Neural crest cell (in vitro differentiated cells): ENCODE measurements at places on chromosomes 2 and 18. TPM values are rescaled to one million over a fixed set of nuclear protein-coding genes. Genes with fewer than 3 reads are reported as not detected.

DNA sequence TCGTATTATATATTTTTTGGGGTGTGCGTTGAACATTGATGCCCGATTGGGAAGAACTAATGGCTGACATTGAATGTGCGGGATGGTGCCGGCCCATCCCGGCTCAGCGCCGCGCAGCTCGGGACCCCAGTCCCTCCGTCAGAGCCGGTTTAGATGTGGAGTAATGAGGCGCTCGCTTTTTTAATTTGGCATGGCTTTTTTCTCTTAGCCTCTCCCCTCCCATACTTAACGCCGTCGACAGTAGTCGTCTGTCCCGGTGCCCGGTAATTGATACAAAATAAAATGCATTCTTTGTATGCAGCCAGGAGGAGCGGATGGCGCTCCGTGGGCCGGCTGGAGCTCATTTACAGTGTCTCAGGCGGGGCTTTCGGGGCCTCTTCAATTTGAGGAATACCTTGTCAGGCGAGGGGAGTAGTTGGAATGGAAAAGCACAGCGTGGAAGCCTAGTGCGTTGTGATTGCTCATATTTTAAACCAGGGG lies 209.2 kb downstream of the GBX2 start:
- peaks cover 12% of the 10 kb centered on the region for H3K36me3 ChIP-seq
- no peak overlapping the region for H3K4me3 ChIP-seq
- H3K27me3 ChIP-seq, result no peaks in the 10 kb centered on the region
- H3K27ac ChIP-seq, result no peak overlapping the region
- peaks cover 23% of the 10 kb centered on the region for H3K4me1 ChIP-seq

DNA sequence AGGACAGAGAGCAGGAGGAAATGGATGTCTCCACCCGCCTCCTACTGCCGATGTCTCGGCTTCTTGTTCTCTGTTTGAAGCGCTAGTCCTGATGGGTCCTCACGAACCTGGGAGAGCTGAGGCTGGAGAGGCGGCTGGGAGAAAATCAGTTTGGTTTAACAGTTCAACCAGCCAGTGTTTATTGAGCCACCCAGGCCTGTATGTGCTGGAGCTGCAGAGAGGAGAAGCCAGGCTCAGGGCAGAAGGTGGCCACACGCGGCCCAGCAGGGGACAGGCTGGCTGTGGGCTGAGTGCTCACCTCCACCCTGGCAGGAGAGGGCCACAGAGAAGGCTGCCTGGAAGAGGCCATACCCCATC lies 202.1 kb downstream of the CYP26B1 start:
- H3K4me3 ChIP-seq, result no peak overlapping the region
- peaks cover 4% of the 10 kb centered on the region for H3K4me1 ChIP-seq
- H3K27ac ChIP-seq, result no peak overlapping the region
- no peak for DNase-seq
- H3K36me3 ChIP-seq, result no peaks in the 10 kb centered on the region

DNA sequence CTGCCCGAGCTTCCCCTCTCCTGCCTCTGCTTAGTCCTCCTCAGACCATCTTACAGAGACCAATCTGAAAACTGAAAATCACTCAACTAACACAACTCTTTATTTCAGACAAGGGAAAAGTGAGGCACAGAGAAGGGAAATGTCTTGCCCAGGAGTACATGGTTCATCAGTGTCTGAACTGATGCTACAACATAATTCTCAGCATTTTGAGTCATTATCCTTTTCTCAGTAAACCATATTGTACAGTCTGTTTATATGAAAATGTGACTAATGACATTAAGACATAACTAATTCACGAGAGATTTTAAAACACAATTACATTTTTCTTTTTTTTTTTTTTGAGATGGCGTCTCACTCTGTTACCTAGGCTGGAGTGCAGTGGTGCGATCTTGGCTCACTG lies 62.7 kb downstream of the ITSN2 start:
- peaks cover 28% of the 10 kb centered on the region for H3K36me3 ChIP-seq
- no peak overlapping the region for H3K4me3 ChIP-seq
- no peak for DNase-seq
- H3K27ac ChIP-seq, result no peak overlapping the region
- no peaks in the 10 kb centered on the region for H3K4me1 ChIP-seq

DNA sequence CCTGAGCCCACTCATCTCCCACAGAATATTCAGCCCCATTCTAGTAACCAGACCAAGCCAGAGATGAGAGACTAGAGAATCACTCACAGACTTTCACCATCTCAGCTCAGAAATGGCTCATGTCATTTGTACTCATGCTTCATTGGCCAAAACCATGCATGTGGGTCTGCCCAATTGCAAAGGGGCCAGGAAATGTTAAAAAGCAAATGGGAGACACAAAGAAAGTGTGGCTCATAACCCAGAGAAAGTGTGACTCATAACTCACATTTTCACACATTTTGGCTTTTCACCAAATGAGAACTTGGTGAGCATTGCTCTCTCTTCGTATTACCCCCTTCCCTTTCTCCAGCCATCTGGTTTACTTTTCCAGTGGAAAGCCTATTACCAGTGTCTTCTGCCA lies 66.2 kb downstream of the MDH1 start:
- H3K4me3 ChIP-seq, result no peak overlapping the region
- no peak overlapping the region for H3K27ac ChIP-seq
- no peaks in the 10 kb centered on the region for H3K4me1 ChIP-seq

- H3K27ac ChIP-seq, result no peak overlapping the region
- no peaks in the 10 kb centered on the region for H3K4me1 ChIP-seq
- H3K27me3 ChIP-seq, result peaks cover 28% of the 10 kb centered on the region
- H3K4me3 ChIP-seq, result no peak overlapping the region
Observed at GRCh38 chr2:130300258-130300969, 42.3 kb upstream of the IMP4 start.

DNA sequence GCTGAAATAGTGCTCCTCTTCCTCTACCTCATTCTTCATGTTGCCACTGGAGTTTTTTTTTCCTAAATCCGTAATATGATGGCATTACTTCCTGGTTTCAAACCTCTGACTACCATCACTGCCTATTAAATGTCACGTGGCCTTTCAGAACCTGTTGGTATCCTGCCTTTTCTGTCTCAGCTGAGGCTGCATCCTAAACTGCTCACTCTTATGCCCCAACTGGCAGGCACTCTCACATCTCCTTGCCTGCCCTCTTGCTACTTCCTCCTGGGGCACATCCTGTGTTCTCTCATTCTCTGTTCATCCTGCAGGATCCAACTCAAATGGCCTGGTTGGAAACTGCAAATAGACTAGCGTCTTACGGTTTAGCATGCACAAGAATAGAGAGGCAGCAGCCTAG lies 468.1 kb upstream of the FANCL start:
- peaks cover 4% of the 10 kb centered on the region for H3K4me1 ChIP-seq
- H3K4me3 ChIP-seq, result no peak overlapping the region
- H3K27ac ChIP-seq, result no peak overlapping the region
- no peaks in the 10 kb centered on the region for H3K36me3 ChIP-seq
- H3K27me3 ChIP-seq, result no peaks in the 10 kb centered on the region
- no peak for DNase-seq

GRCh38 chr18:37341473-37342086 lies 224.0 kb downstream of the CELF4 start:
- H3K4me1 ChIP-seq, result no peaks in the 10 kb centered on the region
- H3K27me3 ChIP-seq, result peaks cover 31% of the 10 kb centered on the region
- H3K36me3 ChIP-seq, result no peaks in the 10 kb centered on the region
- DNase-seq, result no peak
- no peak overlapping the region for H3K4me3 ChIP-seq
- no peak overlapping the region for H3K27ac ChIP-seq

The CHRNG gene
- total RNA-seq, result not detected in 2 replicates

The GNAL gene
- 20.4 and 20.5 TPM in 2 replicates for total RNA-seq

The SERPINB12 gene
- total RNA-seq, result not detected in 2 replicates
